ENCODE measurements at places on chromosomes 3 and 15.

- DNase-seq = no peak
Observed at GRCh38 chr15:72732086-72732485, 46.1 kb downstream of the BBS4 start.

DNA sequence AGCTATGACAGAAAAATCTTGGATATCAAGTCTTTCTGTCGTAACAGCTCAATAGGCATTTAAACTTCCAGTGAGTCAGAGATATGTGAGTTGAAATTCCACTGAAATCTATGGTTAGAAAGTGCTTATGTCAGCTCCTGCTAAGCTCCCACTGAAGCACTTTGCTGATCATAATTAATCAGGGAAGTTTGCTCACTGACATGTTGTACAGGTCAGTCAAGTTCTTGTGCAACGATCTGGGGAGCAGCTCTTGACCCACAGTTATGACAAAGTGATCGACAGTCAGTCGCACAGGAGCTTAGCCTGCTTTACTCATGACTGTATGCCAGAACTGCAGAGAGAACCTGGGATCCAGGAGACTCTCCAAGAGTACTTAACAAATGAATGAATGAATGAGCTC is 453.5 kb downstream of the SOX2 start:
- DNase-seq = no peak

DNA sequence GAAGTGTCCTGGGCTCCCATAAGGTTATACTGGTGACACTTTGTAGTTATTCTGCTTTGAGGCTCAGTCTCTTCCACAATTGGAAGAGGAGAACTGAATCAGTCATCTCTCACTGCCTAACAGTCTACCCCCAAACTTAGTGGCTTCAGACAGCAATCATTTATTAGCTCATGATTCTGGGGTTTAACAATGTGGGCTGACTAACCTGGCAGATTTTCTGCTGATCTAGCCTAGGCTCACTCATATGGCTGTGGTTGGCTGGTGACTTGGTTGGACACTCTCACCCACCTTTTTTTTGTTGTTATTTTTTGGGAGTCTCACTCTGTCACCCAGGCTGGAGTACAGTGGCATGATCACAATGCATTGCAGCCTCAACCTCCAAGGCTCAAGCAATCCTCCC is 7.1 kb downstream of the GPD1L start:
- no peak for DNase-seq

GRCh38 chr15:75023872-75024636 is 664 bp downstream of the PPCDC start:
- DNase-seq = no peak

GRCh38 chr3:134354612-134355251 is 19.5 kb downstream of the AMOTL2 start:
- DNase-seq = no peak

- DNase-seq = no peak
Observed at GRCh38 chr3:65348398-65348995, 660.7 kb upstream of the ADAMTS9 start.
